ENCODE measurements at places on chromosomes 1 and 21. TPM values are rescaled to one million over a fixed set of nuclear protein-coding genes. Genes with fewer than 3 reads are reported as not detected.

The EGLN1 gene
- 36.0 TPM for total RNA-seq

The FBLIM1 gene
- total RNA-seq = not detected

The DIO1 gene
- total RNA-seq = not detected

The TMPRSS3 gene
- total RNA-seq = 33.8 TPM

The PDZK1 gene
- not detected for total RNA-seq

The MYOM3 gene
- total RNA-seq = not detected

The CHI3L2 gene
- 2.1 TPM for total RNA-seq

The LCE1A gene
- total RNA-seq = not detected

The GFI1 gene
- 71.0 TPM for total RNA-seq

The C8A gene
- total RNA-seq = not detected

The BARHL2 gene
- not detected for total RNA-seq

The ZNF593OS gene
- not detected for total RNA-seq

The AUNIP gene
- total RNA-seq = 11.3 TPM

The PPIAL4G gene
- total RNA-seq = 0.06 TPM

The HOOK1 gene
- total RNA-seq = 4.7 TPM

The COL9A2 gene
- total RNA-seq = 4.6 TPM

The ZNF644 gene
- total RNA-seq = 37.7 TPM

The BEST4 gene
- total RNA-seq = 1.1 TPM

The TNFRSF25 gene
- 91.3 TPM for total RNA-seq

The LIX1L gene
- 39.3 TPM for total RNA-seq
